ENCODE measurements at places on chromosomes 2 and 18.

- no peak for DNase-seq
These were observed 8.2 kb downstream of the WDR54 start for GRCh38 chr2:74429487-74430451.

DNA sequence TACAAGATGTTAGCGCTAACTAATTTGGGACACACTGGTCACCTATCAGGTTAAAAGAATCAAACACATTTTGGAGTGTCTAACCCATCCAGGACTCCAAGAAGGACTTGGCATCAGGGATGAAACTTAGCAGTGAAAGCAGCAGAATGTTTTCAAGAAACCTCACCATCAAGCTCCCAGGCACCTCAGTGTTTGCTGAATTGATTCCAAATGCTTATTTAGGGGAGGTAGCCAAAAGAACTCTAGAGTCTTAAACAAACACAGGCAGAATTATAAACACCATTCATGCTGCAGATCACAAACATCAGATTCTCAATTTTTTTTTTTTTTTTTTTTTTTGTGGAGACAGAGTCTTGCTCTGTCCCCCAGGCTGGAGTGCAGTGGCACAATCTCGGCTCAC, 122.8 kb upstream of the UXS1 start:
- DNase-seq = no peak

GRCh38 chr18:76988827-76989646, 143.5 kb downstream of the MBP start:
- DNase-seq = no peak

- no peak for DNase-seq
These were observed 42.9 kb upstream of the GRHL1 start for GRCh38 chr2:9908639-9909038.

DNA sequence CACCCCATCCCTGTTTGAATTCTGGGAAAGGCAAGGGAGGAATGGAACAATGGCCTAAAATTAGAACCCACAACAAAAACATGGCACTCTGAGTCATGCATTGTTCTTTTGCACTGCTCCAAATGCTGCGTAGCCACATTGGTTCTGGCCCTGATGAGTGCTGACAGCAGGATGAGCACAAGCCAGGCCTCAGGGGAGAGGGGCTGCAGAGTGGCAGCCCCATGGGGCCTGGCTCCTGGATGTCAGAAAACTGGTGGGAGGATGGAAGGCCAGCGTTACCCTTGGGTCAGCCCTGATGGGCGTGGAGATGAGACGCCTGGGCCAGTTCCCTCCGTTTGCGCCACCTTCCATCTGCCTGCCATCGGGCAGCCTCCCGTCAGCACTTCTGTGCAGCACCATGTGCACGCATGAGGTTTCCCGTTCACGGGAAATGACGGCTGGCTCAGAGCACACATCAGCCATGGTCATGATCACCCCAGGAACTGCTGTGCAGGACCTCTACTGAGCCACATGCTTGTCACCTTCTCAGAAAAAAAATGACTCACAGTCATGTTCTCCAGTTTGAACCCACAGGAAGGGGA, 65.6 kb downstream of the CYP26B1 start:
- DNase-seq = no peak

DNA sequence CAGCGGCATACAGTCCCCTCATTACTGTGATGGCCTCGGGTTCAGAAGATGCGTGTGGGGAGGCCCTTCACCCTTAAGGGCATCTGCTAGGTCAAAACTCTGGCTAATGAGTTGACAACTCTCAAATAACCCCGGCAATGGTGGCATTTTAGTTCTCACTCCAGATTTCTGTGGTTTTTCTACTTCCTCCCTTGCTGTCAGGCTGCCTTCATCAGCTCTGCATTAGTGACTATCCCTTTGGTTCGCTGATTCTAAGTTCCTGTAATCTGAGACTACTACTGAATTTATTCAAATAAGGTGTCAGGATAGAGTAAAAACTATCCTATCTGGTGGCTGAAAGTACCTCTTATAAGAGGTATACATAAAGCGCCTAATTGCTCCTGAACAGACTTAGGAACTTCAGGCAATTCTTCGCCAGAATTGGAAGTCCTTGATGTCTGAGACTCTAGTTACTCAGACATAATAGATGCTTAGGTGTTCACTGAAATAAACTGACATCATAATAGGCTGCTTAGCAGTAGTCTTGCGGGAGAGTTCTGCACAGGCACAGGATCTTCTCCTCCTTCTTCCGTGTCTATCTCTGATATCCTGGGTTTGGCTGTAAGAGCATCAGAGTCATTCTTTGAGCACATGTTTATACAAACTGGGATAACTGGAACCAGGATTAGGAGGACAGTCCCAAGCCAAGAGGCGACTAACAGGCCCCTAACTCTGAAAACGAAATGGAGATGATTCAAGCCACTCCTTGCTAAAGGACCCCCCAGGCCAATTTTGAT, 194.5 kb downstream of the DNER start:
- DNase-seq = no peak

GRCh38 chr2:232772531-232772930, 3.8 kb downstream of the KCNJ13 start:
- no peak for DNase-seq

DNA sequence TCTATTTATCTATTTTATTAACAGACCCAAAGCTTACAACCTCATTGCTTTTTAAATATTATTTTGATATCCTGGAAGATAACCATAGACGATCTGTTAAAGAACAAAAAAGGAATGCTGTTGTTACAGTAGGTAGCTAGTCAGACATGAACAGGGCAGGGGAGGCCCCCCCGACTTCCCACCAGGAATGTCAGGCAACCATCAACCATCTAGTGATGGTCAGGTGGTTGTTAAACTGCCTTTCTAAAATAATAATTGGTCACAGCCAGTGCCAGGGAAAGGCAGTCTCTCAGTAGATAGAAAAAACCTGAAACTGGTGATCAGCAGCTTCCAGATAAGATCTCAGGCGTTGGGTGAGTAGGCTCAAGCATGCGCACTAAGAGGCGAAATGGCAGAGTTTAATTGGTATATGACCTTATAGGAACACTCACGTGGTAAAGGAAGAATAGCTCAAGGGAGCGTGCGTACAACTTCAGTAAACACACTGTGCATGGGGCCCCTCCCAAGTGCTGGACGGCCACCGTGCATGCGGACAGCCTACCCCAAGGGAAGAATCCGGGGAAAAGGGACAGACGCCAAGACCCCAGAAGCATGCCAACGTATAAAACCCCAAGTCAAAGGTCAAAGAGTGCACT, 32.5 kb upstream of the CCL20 start:
- no peak for DNase-seq

DNA sequence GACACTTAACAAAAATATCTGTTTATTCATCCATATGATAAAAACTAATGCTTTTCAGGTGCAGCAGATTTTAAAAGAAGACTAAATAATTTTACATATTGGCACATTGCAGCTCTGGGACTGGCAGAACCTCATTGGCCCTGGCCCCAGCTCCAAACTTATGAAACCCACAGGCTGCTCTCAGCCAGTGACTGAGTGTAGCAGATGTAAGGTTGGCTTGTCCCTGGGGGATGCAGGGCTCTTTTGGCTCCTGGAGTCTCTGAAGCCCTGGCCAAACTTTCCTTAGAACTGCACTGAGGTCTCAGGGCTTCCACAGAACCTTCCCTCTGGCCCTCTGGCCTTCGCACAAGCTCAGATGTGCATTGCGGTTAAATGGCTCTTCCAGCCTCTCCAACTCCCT, 725.0 kb upstream of the SOX11 start:
- DNase-seq = no peak
